Activated naive CD8-positive, alpha-beta T cell treated with anti-CD3 and anti-CD28 coated beads for 36 hours (primary cell): ENCODE measurements at places on chromosomes 2 and 18. TPM values are rescaled to one million over a fixed set of nuclear protein-coding genes. Genes with fewer than 3 reads are reported as not detected.

PHOSPHO2 gene
- total RNA-seq: 4.1 TPM

CAPN10 gene
- total RNA-seq: 30.1 TPM

LAMA3 gene
- total RNA-seq: 0.31 TPM

TBC1D8 gene
- 2.0 TPM for total RNA-seq

SLC11A1 gene
- 0.08 TPM for total RNA-seq

ASB18 gene
- not detected for total RNA-seq
